ENCODE measurements at places on chromosomes 1 and 21.
A peak's percentile ranks its signal among the peaks of the same experiment; 100 is the strongest.

DNA sequence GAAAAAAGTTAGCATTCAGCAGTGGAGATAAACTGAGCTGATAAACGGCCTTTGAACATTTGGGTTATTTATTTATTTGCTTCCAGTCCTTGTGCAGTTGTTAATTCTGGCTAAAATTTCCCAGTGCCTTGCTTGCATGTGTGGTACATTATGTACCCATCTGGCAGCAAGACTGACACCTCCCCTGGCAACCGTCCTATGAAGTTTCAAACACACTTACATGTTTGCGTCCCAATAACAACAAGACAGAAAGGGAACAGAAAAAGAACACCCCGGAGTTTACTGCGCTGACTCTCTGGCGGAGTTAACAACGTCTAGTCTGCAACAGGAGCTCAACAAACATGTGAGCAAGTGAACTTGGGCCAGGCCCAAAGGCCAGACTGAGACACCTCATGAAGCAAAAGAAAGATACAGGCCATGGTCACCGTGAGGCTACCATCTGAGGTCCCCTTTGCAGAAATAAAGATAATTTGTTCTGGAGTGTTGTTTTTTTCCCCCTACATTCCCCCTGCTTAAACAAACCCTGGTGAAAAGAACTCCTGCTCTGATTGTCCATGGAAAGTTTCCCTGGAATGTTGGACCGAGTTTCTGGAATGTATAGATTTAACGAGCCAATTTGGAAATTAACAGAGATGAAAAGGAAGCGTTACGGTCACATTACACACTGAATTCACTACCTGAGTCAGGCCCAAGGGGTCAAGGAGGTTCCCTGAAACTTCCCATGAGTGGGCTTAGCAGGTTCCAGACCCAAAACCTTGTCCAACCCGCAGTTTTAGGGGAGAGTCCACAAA lies 33.4 kb downstream of the TRABD2B start:
- no peak for DNase-seq
- H3K27me3 ChIP-seq, result peaks cover 24% of the 10 kb centered on the region
- H3K36me3 ChIP-seq, result no peaks in the 10 kb centered on the region
- no peak overlapping the region for H3K4me3 ChIP-seq
- no peak overlapping the region for H3K27ac ChIP-seq
- H3K4me1 ChIP-seq, result no peaks in the 10 kb centered on the region

GRCh38 chr1:210582205-210582970 lies 253.7 kb downstream of the HHAT start:
- peaks cover 3% of the 10 kb centered on the region for H3K36me3 ChIP-seq
- H3K4me1 ChIP-seq, result peaks cover 6% of the 10 kb centered on the region
- no peak overlapping the region for H3K27ac ChIP-seq
- H3K27me3 ChIP-seq, result no peaks in the 10 kb centered on the region

- H3K36me3 ChIP-seq, result no peaks in the 10 kb centered on the region
- no peaks in the 10 kb centered on the region for H3K4me1 ChIP-seq
- H3K27me3 ChIP-seq, result peaks cover 50% of the 10 kb centered on the region
- H3K4me3 ChIP-seq, result no peak overlapping the region
- no peak overlapping the region for H3K27ac ChIP-seq
These were observed 190.8 kb downstream of the MATN1 start for GRCh38 chr1:30532621-30533020.

- no peak overlapping the region for H3K4me3 ChIP-seq
- peaks cover 68% of the 10 kb centered on the region for H3K27me3 ChIP-seq
- H3K36me3 ChIP-seq, result no peaks in the 10 kb centered on the region
- no peak overlapping the region for H3K27ac ChIP-seq
These were observed 40.5 kb downstream of the COL6A1 start for GRCh38 chr21:46021978-46022544.

DNA sequence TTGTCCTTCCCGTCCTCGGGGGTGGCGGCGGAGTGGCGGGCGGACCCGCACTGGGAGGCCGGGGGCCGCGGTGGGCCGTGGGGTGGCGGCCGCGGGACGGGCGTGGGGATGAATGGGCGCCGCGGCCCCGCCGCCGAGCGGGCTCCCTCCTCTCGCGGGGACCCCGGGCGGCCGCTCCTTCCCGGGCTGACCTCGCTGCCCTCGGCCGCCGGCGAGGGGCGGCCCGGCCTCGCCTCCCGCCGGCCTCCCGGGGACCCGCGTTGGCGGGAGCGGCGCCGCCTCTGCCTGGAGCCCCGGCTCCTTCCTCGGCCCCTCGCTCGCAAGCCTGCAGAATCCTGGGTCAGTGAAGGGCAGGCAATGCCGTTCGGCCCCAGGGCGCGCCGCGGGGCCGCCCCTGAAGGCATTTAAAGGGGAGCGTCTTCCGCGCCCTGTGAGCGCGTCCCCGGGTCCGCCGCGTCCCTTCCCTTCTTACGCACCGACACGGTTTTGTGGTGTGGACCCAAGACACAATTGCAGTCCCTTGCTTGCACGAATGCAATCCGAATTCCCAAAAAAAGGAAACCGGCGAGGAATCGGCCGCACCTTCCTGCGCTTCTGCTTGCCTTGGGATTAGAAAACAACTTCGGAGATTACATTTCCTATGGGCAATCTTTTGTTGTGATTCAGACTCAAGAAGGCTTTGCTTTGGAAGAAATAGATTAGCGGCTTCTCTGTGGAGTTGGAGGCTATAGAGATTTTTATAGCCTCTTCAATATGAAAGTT lies 776 bp downstream of the ITSN1 start:
- peak overlapping the region; percentile 85 for H3K4me3 ChIP-seq
- H3K4me1 ChIP-seq, result peaks cover 14% of the 10 kb centered on the region
- no peak overlapping the region for H3K27ac ChIP-seq
- peaks cover 17% of the 10 kb centered on the region for H3K27me3 ChIP-seq
- peaks cover 4% of the 10 kb centered on the region for H3K36me3 ChIP-seq

GRCh38 chr1:18578271-18578670 lies 52.4 kb upstream of the PAX7 start:
- no peak overlapping the region for H3K4me3 ChIP-seq
- H3K4me1 ChIP-seq, result peaks cover 5% of the 10 kb centered on the region
- H3K27me3 ChIP-seq, result peaks cover 62% of the 10 kb centered on the region
- peaks cover 4% of the 10 kb centered on the region for H3K36me3 ChIP-seq
- no peak for DNase-seq

DNA sequence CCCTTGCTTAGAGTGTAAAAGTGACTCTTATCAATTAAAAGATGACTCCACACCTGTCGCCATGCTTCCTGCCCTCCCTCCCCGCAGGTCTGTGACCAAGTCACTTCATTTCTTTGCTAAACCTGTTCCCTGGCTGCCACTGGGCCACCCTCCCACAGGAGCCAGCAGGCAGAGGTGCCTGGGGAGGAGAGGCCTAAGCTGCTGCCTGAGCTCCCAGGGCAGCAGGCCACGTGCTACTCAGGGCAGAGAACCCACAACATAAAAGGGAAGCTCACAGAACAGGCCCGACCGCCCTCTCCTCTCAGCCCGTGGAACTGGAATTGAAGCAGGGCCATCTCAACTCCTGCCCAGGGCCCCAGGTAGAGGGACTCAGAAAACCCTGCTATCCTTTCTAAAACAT lies 4.9 kb downstream of the C1orf198 start:
- H3K27me3 ChIP-seq, result peaks cover 9% of the 10 kb centered on the region
- peaks cover 10% of the 10 kb centered on the region for H3K4me1 ChIP-seq
- no peak for DNase-seq
- H3K36me3 ChIP-seq, result no peaks in the 10 kb centered on the region
- H3K4me3 ChIP-seq, result no peak overlapping the region
- no peak overlapping the region for H3K27ac ChIP-seq

GRCh38 chr1:66283622-66284041 lies 250.3 kb upstream of the SGIP1 start:
- no peak for DNase-seq
- peaks cover 2% of the 10 kb centered on the region for H3K36me3 ChIP-seq
- peaks cover 59% of the 10 kb centered on the region for H3K4me1 ChIP-seq

DNA sequence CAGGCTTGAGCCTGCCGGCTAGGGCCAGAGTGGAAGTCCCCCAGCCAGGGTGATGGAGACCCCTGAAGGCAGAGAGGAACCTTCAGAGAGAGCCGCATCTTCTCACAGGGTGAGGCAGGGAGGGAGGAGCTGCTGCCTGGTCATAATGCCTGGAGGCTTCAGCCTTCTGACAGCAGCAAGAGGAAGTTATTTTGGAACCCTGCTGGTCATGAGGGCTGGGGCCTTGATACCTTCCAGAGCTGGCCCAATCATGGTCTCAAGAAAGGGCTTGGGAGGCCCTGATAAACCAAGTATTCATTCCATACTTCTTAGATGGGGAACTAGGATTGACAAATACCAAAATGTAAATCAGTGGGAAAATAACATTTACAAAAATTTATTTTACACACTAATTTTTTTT lies 26.6 kb upstream of the MPZL1 start:
- peak overlapping the region; percentile 75 for H3K27ac ChIP-seq
- peaks cover 20% of the 10 kb centered on the region for H3K4me1 ChIP-seq
- DNase-seq, result no peak

- peaks cover 36% of the 10 kb centered on the region for H3K27me3 ChIP-seq
- no peak within 1 kb of the TSS for H3K27ac ChIP-seq
- no peak for DNase-seq
- peaks cover 12% of the 10 kb centered on the region for H3K4me1 ChIP-seq
These were observed at the start of gene SLC30A10 for GRCh38 chr1:219927956-219928790. TSS of gene SLC30A10 (minus strand) at chr1:219928557. CDS start at chr1:219928440, 117 bp downstream.
